ENCODE measurements at places on chromosomes 6 and 20. TPM values are rescaled to one million over a fixed set of nuclear protein-coding genes. Genes with fewer than 3 reads are reported as not detected.

- H3K27ac ChIP-seq, result no peak overlapping the region
- H3K27me3 ChIP-seq, result no peaks in the 10 kb centered on the region
- H3K4me3 ChIP-seq, result no peak overlapping the region
These were observed 16.6 kb upstream of the SIRT5 start for GRCh38 chr6:13557841-13558240.

Gene GPANK1
- 10.2 TPM for total RNA-seq

Gene FKBP1C
- total RNA-seq, result not detected

DNA sequence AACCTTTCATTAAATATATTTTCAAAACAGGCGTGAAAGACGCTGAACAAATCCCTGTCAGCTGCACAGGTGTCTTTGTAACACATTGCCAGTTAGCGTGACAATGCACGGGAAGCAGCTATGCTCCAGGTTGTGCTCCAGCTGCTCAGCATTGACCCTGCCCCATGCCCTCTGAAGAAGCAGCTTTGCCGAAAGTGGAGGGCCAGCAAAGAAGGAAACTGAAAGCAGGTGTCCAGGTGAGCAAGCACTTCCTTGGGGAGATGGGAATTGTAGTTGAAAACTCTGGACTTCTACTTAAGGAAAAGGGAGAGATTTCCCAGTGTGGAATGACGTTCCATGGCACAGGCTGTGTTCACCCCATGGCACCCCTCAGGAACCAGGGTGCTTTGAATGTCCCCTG lies 125.7 kb downstream of the TTLL2 start:
- DNase-seq, result no peak
- H3K4me3 ChIP-seq, result no peak overlapping the region
- H3K27me3 ChIP-seq, result no peaks in the 10 kb centered on the region
- H3K36me3 ChIP-seq, result no peaks in the 10 kb centered on the region
- no peaks in the 10 kb centered on the region for H3K4me1 ChIP-seq
- H3K27ac ChIP-seq, result no peak overlapping the region

Gene CST3
- total RNA-seq, result 878 TPM

DNA sequence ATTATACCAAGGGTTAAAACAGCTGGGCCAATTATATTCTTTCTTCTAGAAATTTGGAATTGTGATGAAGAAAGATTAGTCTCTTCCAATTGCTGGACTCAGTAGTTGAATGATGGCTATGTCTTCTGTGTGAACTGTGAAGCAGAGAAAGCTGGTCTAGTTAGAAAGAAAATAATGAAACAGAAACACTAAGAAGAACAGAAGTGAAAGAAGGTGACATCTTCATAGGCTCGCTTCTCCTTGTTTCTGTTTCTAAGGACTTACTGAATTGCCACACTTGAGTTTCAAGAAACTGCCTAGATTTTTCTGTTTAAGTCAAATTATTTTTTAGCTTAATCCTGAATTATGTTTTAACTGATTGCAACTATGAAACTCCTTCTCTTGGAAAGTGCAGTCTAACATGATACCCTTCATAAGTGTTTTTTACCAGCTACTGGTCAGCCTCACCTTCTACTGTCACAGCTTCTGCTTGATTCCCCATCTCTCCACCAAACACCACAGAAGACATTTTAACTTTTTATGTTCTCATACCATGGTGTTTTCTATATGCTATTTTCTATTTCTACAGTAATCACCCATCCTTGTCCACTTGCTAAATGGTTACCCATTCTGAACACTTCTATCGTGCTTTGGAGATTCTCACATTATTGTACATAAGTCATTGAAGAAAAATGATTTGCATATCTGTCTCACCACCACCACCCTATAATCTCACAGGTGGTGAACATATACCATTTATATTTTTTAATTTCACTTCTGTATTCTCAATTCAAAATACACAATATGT lies 268.8 kb downstream of the GRIK2 start:
- H3K36me3 ChIP-seq, result no peaks in the 10 kb centered on the region
- H3K27ac ChIP-seq, result no peak overlapping the region
- H3K4me3 ChIP-seq, result no peak overlapping the region
- no peaks in the 10 kb centered on the region for H3K4me1 ChIP-seq
- H3K27me3 ChIP-seq, result no peaks in the 10 kb centered on the region

DNA sequence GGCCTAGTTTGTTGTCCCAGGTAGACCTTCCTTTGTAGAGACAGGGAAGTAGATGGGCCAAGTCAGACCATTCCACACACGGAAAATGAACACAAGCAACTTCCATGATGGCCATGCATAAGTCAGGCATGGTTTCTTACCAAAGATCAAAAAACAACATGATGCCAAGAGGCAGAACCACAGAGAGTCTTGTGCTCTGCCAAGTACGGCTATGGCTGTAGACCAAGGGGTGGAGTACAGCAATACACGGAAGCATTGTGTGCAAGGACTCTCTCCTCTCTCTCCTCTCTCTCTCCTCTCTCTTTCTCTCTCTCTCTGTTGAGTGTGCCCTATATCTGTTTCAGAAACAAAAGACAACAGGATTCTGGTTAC lies 4.8 kb upstream of the DUSP22 start:
- no peak for DNase-seq
- no peaks in the 10 kb centered on the region for H3K27me3 ChIP-seq
- H3K4me1 ChIP-seq, result peaks cover 8% of the 10 kb centered on the region
- no peaks in the 10 kb centered on the region for H3K36me3 ChIP-seq
- no peak overlapping the region for H3K27ac ChIP-seq
